LNCaP clone FGC (cell line): ENCODE measurements at places on chromosomes 1 and 21.

DNA sequence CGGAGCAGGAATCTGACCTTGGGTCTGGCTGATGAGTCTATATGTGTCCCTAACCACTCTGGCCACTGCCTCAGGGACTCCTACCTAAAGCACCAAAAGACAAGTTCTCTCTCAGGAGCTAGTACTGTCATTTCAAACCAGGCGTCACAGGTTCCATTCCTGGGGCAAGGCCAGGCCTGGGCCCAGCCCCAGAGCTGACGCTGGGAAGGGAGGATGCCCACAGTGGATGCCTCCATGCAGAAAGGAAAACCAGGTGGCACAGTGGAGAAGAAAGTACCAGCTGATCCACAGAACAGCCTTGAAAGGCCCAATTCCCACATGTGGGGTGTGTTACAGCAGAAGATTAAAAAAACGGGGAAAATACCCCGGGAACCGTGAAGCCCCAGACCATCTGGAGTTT lies 77.4 kb downstream of the DMRTB1 start:
- DNase-seq: no peak

DNA sequence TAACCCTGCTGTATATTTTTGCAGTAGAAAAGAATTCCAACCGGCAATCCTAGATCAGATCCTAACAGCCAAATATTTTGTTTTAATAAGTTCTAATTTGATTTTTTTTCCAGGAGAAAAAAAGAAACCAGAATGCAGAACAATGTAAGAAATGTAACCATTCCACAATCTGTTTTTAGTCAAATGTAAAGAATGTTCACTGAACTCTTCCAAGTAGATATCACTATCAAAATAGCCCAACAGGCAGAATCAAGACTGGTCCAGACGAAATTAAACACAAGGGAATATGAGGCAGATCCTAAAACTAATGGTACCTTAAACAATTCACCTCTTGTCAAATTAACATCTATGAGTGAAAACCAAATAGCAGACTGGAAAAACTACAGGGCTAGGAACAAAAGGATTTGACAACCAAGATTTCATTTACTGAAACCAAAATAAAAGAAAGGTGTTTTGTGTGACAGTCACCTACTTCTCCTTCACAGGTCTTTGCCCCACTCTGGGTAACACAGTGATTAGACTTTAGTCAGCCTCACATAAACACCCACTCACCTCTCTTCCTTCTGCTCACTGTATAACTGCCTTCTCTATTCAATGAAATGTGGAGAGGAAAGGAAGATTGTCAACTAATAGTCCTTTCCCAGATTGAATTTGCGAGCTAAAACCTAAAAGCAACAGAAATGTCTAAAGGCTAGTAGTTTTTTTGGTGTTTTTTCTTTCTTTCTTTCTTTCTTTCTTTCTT lies 137.9 kb downstream of the FAF1 start:
- no peak for DNase-seq

DNA sequence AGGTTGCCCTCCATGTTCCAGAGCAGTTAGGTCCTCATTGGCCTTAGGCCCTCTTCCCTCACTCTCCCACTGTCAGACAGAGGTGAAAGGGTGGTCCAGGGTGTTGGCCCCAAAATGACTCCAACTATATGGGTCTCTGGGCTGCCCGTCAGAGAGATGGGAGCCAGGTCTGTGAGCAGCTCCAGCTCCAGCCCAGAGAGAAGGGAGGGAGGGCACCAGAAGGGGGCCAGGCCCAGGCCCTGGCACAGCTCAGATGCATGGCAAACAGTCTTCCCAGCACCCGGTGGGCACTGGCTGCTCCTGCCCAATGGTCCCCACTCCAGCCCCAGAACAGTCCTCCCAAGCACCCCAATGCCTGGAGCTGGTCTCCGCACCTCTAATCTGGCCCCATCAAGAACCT lies 2.2 kb downstream of the BCAN start:
- DNase-seq: no peak

DNA sequence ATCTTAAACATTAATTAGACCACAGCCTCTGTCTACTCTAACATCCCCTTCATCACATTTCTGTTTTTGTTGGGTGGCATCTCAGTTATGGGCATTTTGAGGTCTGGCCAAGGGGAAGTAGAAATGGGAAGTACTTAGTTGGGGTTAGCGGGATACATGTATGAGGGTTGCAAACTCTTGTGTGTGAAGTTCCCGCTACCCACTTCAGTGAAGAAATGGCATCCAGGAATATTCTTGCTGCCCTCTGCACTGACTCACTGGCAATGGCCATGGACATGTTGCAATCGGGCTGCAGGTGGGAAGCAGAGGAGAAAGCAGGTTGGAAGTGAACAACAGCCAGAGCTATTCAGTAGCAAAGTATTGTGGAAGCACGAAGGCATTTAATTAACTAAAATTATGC lies 7.4 kb downstream of the CD48 start:
- DNase-seq: no peak

GRCh38 chr1:230509281-230509977 lies 83.3 kb upstream of the PGBD5 start:
- no peak for DNase-seq

GRCh38 chr21:29025328-29025713 lies 853 bp downstream of the USP16 start:
- DNase-seq: no peak

DNA sequence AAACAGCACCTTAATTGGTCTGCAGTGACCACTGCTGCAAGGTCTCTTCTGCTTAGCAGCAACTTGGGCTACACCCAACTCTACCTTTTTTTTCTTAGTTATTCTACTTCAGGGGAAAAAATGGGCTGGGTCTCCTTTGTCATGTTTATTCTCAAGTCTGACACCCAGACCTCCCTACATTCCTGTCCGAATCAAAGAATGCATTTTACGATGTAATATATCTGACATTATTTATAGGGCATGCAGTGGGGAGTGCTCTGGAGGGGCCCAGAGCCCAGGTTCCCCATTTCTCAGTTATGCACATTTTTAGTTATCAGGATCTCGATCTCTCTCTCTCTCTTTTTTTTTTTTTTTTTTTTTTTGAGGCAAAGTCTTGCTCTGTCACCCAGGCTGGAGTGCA lies 50.5 kb downstream of the OPTC start:
- DNase-seq: no peak

DNA sequence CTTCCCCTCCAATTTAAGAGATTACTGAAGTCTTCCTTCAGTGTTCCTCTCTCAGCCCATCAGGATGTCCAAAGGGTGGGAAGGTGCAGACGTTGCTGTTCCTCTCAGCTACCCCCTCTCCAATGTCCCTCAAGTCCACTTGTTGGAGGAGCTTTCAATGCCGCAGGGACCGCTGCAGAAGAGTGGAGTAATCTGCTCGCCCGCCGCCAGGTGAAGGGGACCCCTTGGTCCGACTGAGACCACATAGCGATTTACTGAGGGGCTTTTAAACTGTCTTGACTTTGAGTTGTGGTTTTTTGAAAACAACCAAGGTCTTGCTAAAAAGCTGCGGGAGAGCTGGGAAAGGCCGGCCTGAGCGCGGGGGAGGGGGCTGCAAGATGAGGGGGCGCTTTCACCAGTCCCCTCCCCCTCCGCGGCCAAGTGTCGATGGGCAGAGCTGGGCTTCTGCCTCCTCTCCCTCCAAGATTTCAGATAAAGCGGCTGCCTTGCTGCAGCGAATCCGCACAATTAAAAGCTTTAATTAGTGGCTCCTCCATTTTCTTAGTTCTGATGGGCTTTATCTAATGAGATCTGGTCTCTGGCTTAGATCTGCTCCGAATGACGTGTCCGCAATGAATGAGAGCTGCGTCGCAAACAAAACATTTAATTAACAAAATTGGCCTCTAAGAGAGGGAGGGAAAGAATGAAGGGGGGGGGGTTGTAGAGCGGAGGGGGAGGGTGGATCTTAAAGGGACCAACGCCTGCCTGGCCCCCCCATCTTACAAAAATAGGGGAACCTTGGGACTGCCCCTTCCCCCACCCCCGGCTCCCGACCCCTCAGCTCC lies 5.9 kb downstream of the LMO4 start:
- DNase-seq: no peak

GRCh38 chr1:246534114-246534513 lies 27.0 kb upstream of the SMYD3 start:
- DNase-seq: no peak

DNA sequence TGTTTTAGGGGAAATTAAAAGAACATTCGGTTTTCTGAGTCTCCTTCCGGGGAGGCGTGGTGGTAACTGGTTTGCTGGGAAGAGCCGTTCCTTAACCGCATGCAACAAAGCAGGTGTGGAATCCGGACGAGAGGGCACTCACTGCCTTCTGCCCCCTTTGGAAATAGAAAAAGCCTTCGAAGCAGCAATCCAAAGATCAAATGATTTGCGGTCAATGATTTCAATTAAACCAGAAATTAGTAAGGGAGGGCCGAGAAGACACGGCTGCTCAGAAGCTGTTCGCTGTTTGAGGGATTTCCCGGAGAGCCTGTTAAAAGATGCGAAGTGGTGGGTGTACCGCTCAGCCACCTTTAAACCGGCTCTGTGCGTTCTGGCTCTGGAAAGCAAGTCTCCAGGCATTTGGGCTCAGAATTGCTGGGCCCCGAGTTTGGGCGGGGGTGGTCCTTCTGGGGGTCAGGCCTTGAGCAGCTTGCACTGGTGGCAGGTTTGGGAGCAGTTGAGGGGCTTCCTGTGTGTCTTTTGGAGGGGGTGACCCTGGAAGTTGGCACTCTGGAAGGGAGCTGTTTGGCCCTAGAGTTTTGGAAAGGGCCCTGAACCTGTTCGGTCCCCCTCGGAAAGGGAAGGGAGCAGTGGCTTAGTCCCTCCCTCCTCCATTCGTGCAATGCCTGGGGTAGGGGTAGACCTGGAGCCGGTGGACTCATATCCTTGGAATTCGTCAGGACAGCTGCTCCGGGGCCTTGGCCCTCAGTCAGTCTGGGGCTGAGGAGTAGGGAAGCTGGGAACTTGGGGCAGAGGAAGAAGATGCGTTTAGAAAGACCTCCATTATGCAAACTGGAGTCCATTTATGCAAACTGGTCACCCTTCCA lies 3.1 kb downstream of the SIM2 start:
- no peak for DNase-seq

DNA sequence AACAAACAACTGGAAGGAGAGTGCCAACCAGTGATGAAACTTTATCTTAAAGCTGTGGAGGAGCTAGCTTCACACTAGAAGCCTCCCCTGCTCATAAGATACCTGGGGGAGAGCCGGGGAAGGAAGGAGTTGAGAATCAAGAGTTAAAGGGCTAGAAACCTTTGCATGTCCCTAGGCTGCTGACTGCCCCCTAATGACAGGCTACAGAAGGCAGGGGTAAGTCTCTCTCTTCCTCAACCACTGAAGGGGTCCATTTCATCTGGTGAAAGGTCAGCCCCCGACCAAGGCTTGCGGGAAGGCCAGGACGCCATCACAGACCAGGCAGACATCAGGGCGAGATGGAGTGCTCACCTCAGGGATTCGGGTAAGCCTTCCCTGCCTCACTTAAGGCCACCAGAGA lies 65.6 kb upstream of the GRHL3 start:
- no peak for DNase-seq

- DNase-seq: no peak
Observed at GRCh38 chr1:163307479-163308171, 14.1 kb upstream of the NUF2 start.

GRCh38 chr1:109501644-109502363 lies 7.7 kb downstream of the AMIGO1 start:
- DNase-seq: no peak

- no peak for DNase-seq
Observed at GRCh38 chr1:15994590-15995351, 9.3 kb upstream of the SRARP start.

DNA sequence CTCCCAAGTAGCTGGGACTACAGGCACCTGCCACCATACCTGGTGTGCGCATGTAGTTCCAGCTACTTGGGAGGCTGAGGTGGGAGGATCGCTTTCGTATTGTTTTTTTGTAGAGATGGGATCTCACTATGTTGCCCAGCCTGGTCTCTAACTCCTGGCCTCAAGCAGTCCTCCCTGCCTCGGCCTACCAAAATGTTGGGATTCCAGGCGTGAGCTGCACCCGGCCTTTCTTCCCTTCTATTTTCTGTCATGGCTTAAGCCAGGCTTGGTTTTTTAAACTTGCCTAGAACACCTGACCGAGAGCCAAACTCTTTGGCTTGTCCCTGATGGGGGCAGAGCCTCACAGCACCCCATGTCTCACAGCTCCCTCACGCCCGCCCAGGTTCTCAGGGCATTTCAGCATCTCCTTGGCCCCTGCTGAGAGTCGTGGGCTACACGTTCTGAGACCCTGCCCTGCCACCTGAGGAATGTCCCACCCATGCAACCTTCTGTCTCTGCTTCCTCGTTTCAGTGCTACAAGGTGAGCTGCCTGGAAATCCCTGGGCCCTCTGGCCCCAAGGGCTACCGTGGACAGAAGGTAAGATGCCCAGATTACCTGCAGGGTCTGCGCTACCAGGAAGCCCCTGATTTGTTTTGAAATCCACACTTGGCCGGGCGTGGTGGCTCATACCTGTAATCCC lies 15.7 kb downstream of the COL6A2 start:
- DNase-seq: no peak

- DNase-seq: no peak
Observed at GRCh38 chr1:172966844-172967540, 83.7 kb downstream of the TNFSF18 start.

DNA sequence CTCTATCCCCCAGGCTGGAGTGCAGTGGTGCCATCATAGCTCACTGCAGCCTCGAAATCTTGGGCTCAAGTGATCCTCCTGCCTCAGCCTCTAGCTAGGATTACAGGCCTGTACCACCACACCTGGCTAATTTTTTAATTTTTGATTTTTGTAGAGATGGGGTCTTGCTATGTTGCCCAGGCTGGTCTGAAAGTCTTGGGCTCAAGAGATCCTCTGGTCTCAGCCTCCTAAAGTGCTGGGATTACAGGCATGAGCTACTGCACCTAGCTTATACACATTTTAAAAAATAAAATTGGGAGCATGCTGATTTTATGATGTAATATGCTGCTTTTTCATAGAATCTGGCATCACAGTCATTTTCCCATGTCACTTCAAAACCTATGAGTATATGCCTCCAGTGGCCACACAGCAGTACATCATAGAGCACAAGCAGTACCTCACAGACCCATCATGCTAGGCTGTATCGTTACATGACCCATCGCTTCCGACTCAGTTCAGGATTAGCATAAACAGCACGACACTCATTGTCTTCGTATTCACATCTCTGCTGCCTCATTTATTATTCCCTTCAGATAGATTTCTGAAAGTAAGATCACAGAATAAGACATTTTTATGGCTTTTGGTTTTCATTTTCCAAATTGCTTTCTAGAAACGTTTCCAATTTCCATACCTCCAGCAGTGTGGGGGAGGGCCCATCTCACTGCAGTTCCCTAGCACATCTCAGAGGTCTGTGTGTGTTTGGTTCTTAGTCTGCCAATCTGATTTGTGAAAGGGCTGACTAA lies 35.9 kb upstream of the CCSAP start:
- no peak for DNase-seq

GRCh38 chr1:209778102-209778501 lies 6.3 kb downstream of the C1orf74 start:
- DNase-seq: no peak

GRCh38 chr1:109613361-109614147 lies 5.9 kb downstream of the GNAT2 start:
- no peak for DNase-seq
